ENCODE measurements at places on chromosomes 16 and 17.

DNA sequence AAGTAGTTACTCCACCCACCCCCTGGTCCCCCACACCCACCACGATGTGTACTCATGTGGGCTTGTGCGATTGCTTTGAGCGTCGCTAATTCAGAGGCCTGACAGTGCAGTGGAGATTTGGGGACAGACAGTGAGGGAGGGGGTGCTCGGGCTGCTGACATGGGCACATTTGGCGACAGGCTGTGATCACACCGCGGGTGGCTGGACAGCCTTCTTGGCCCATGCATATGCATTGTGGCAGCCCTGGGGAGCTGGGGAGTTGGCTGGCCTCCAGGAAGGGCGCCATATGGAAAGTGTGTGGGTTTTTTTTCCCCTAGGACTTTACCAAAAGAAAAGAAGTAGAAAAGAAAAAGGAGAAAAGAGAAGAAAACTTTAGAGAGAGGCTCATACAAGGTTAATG is 275.5 kb upstream of the N4BP1 start:
- H3K27ac ChIP-seq = no peak overlapping the region
- H3K4me3 ChIP-seq = no peak overlapping the region
- no peak for DNase-seq
- no peaks in the 10 kb centered on the region for H3K27me3 ChIP-seq
- H3K36me3 ChIP-seq = no peaks in the 10 kb centered on the region
- H3K4me1 ChIP-seq = no peaks in the 10 kb centered on the region

DNA sequence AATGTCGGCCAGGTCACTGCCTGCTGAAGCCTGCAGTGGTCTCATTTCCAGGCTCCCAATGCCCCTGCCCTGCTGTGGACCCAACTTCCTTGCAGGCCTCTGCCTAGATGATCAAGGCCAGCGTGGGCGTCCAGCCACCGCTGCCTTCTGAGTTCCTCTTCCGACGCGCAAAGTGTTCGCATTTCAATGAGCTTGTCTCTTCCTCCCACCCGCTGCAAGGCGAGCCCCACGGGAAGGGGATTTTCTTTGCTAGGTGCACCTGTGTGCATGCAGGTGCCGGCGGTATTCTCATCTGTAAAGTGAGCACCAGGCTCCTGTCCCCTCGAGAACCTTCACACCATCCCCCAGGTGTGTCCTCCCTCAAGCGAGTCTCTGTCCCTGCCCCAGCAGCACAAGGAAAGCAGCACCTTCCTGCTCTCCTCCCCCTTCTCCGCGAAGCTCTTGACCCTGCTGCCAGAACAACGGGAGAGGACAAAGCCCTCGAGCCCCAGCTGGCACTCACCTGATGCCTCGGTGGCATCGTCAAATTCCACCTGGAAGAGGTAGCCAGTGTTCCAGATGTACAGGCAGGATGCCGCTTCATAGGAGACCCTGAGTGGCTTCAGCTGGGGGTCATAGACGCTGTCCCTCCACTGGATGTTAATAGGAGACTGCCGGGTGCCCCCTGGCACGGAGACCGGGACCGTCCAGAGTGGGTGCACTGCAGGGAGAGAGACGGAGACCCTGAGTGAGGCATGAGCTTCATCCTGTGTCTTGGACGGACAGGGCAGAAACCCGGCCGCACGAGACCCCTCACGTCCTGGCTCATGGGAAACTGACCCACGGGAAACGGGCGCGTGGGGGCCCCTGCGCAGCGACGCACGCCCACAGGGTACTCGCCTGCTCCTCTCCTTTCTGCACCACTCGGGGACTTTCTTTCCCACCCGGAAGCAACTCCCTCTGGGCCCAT is 9.8 kb downstream of the CA5A start:
- peak overlapping the region; percentile 8 for H3K27ac ChIP-seq
- no peaks in the 10 kb centered on the region for H3K27me3 ChIP-seq
- DNase-seq = peak; percentile 66
- no peaks in the 10 kb centered on the region for H3K36me3 ChIP-seq
- peaks cover 9% of the 10 kb centered on the region for H3K4me1 ChIP-seq

- H3K4me3 ChIP-seq = no peak overlapping the region
- peaks cover 3% of the 10 kb centered on the region for H3K4me1 ChIP-seq
- no peak overlapping the region for H3K27ac ChIP-seq
- no peaks in the 10 kb centered on the region for H3K27me3 ChIP-seq
- peaks cover 10% of the 10 kb centered on the region for H3K36me3 ChIP-seq
- no peak for DNase-seq
These were observed 9.2 kb downstream of the PAFAH1B1 start for GRCh38 chr17:2602597-2603017.

GRCh38 chr16:46746821-46747776 is 1.0 kb downstream of the MYLK3 start:
- H3K27me3 ChIP-seq = no peaks in the 10 kb centered on the region
- H3K36me3 ChIP-seq = no peaks in the 10 kb centered on the region
- no peaks in the 10 kb centered on the region for H3K4me1 ChIP-seq
- no peak overlapping the region for H3K4me3 ChIP-seq

DNA sequence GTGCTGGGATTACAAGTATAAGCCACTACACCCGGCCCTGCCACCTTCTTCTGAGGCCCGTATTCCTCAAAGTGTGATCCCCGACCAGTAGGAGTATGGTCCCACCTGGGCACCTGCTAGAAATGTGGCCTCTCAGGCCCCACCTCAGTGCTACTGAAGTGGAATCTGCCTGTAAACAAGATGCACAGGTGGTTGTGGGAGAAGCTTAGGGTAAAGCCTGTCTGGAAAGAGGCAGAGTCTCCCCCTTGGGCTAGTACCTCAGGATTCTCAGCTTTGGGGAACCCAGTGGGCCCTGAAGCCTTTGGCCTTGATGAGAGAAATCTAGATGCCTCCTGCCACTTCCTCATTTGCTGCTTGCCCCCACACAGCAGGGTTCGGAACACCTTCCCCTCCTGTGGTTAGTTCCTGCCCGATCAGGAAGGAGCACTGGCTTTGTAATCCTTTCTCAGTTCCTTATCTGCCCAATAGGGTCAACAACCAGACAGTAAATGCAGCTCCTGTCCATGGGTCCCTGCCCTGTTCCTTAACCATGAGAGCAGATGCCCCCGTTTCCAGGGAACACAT is 25.2 kb downstream of the TK2 start:
- H3K27ac ChIP-seq = peak overlapping the region; percentile 78
- peaks cover 48% of the 10 kb centered on the region for H3K36me3 ChIP-seq
- no peaks in the 10 kb centered on the region for H3K4me1 ChIP-seq
- H3K4me3 ChIP-seq = no peak overlapping the region
- peak; percentile 46 for DNase-seq
- no peaks in the 10 kb centered on the region for H3K27me3 ChIP-seq

DNA sequence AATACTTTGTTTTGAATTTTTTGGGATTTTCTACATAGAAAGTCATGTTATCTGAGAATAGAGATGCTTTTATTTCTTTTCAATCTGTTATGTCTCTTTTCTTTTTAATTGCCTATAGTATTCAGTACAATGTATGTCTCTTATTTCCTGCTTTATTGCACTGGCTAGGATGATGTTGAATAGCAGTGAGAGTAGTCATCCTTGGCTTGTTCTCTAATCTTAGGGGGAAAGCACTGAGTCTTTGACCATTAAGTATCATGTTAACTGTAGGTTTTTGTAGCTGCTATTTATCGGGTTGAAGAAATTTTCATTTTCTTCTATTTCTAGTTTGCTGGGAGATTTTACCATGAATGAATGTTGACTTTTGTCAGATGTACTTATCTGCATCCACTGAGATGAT is 10.0 kb upstream of the ABCA3 start:
- H3K4me3 ChIP-seq = no peak overlapping the region
- H3K27me3 ChIP-seq = no peaks in the 10 kb centered on the region
- H3K36me3 ChIP-seq = no peaks in the 10 kb centered on the region

DNA sequence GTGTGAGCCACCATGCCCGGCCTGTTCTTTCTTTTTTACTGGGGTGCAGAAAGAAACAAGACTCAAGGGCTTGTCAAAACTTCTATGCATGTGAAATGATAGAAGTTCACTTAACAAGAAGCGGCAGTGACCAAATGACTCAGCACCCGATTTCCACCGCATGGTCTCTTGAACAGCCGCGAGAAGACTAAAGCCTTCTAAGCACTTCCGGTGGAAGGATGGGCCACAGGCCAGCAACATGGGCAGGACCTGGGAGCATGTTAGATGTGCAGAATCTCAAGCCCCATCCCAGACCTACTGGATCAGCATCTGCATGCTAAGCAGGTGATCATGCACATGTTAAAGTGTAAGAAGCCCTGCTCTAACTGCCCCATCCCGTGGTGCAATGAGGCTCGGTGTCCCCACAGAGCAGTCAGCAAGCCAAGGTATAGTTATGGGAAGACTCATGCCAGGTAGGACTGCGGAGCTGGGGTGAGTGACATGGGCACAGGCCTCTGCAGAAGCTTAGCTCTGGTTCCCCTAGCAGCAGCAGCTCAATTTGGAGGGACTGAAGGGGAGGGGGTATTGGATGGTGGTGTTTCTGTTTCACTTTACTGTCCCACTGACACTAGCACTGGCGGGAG is 88.5 kb upstream of the HNF1B start:
- H3K4me1 ChIP-seq = no peaks in the 10 kb centered on the region
- no peak overlapping the region for H3K27ac ChIP-seq
- H3K4me3 ChIP-seq = no peak overlapping the region
- no peaks in the 10 kb centered on the region for H3K27me3 ChIP-seq

DNA sequence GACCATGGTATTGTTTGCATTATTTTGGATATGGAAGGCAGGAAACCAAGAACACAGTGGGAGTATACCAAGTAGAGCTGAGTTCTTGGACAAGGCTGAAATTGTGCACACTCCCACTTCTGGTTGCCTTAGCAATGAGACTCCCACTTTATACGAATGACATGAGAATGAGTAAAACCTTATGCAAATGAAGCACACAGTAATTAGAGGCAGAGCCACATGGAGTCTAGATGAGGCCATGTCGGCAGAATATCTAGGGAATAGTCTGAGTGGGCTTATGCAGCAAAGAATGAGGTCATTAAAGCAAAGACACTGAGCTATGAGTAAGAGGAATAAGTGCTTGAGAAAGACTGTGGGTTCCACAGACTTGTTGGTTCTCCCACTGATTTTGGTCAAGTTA is 178.7 kb downstream of the GRIN2A start:
- H3K4me3 ChIP-seq = no peak overlapping the region
- H3K27me3 ChIP-seq = no peaks in the 10 kb centered on the region
- no peaks in the 10 kb centered on the region for H3K4me1 ChIP-seq
- DNase-seq = no peak
- no peaks in the 10 kb centered on the region for H3K36me3 ChIP-seq

GRCh38 chr16:54026456-54026855 is 260.1 kb downstream of the IRX3 start:
- DNase-seq = no peak
- no peaks in the 10 kb centered on the region for H3K36me3 ChIP-seq
- H3K4me1 ChIP-seq = no peaks in the 10 kb centered on the region
- H3K27me3 ChIP-seq = no peaks in the 10 kb centered on the region
- H3K4me3 ChIP-seq = no peak overlapping the region

GRCh38 chr17:42681976-42682721 is at the start of gene CNTNAP1:
Gene CNTNAP1 (plus strand): TSS chr17:42682531. CDS start chr17:42682830, 299 bp downstream.
- no peak for DNase-seq
- peak within 1 kb of the TSS; percentile 53 for H3K27ac ChIP-seq
- H3K27me3 ChIP-seq = no peaks in the 10 kb centered on the region
- H3K4me3 ChIP-seq = peak within 1 kb of the TSS; percentile 44

DNA sequence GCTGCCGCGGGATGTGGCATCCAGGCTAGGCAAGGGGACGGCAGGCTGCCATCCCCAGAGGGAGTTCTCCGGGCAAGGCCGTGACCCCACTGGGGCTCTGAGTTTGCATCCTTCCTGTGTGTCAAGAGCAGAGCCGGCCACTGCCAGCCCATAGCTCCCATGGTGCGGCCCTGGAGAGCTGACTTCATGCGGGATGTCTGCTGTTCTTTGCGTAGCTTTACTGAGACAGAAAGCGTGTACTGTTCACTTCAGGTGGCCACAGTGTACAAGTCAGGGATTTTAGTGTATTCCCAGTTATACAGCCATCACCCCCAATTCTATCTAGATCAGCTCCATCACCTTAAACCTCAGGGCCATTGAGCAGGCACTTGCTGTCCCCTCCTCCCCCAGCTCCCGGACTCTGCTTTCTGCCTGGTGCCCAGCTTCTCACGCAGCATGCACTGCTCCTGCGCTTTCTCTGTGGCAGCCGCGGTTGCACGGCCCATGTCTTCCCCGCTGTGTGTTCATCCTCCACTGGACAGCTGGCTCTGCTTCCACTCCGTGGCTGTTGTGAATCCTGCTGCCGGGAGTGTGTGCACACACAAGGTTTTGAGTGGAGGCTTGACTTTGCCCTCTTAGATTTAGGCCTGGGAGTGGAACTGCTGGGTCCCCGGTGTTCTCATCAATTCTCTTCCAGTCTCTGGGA is 71.2 kb downstream of the KLHDC4 start:
- H3K4me3 ChIP-seq = no peak overlapping the region
- H3K27ac ChIP-seq = no peak overlapping the region

DNA sequence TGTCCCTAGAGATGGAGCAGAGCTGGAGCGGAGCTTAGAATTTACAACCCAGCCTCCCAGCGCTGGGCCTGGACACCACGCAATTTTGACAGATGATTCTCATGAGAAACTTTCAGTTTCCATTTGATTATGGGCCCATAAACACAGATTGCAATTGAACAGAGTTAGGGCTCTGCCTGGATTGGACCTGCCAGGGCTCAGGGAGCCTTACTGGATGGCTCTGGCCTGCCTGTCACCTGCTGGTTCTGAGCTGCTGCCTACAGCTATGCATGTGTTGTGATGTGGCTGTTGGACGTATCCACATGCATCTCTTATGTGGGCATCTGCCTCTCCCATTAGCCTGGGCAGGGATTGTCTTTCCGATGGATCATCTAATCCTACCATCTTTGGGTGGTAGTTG is 73.4 kb upstream of the SDK2 start:
- H3K27ac ChIP-seq = no peak overlapping the region
- H3K27me3 ChIP-seq = no peaks in the 10 kb centered on the region

GRCh38 chr17:37490022-37490587 is 414 bp downstream of the DUSP14 start:
- peak overlapping the region; percentile 69 for H3K4me3 ChIP-seq
- peak; percentile 57 for DNase-seq
- no peaks in the 10 kb centered on the region for H3K4me1 ChIP-seq
- H3K36me3 ChIP-seq = no peaks in the 10 kb centered on the region
- no peaks in the 10 kb centered on the region for H3K27me3 ChIP-seq
- H3K27ac ChIP-seq = peak overlapping the region; percentile 90

All from Peyer's patch (tissue), 4 donors.